ENCODE measurements at places on chromosomes 12 and 14. TPM values are rescaled to one million over a fixed set of nuclear protein-coding genes. Genes with fewer than 3 reads are reported as not detected.

Gene ZDHHC22
- not detected for total RNA-seq

DNA sequence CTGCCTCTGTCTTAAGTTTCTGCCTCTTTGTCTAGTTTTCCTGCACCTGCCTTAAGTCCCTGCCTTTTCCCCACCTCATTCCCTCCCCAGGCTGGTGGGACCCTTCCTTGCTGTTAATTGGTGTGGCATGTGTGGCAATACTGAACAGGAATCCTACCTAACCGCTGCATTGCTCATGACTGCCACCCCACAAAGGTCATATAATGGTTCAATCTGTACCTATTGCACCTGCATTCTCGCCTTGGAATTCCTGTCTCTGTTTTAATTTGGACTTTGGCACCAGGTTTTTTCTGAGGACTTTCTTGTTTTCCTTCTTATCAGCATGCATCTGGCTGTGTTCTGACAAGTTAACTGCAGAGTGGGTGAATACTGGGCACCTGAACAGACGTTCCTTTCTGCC lies 966.2 kb upstream of the TMEM132C start:
- no peak overlapping the region for H3K4me3 ChIP-seq
- no peak for DNase-seq
- no peak overlapping the region for H3K27ac ChIP-seq
- H3K4me1 ChIP-seq, result no peaks in the 10 kb centered on the region
- H3K36me3 ChIP-seq, result no peaks in the 10 kb centered on the region
- no peaks in the 10 kb centered on the region for H3K27me3 ChIP-seq

Gene DHH
- total RNA-seq, result 3.6 TPM

GRCh38 chr12:15555446-15555845 lies 233.1 kb downstream of the PTPRO start:
- no peaks in the 10 kb centered on the region for H3K36me3 ChIP-seq
- no peaks in the 10 kb centered on the region for H3K27me3 ChIP-seq
- H3K4me3 ChIP-seq, result no peak overlapping the region

DNA sequence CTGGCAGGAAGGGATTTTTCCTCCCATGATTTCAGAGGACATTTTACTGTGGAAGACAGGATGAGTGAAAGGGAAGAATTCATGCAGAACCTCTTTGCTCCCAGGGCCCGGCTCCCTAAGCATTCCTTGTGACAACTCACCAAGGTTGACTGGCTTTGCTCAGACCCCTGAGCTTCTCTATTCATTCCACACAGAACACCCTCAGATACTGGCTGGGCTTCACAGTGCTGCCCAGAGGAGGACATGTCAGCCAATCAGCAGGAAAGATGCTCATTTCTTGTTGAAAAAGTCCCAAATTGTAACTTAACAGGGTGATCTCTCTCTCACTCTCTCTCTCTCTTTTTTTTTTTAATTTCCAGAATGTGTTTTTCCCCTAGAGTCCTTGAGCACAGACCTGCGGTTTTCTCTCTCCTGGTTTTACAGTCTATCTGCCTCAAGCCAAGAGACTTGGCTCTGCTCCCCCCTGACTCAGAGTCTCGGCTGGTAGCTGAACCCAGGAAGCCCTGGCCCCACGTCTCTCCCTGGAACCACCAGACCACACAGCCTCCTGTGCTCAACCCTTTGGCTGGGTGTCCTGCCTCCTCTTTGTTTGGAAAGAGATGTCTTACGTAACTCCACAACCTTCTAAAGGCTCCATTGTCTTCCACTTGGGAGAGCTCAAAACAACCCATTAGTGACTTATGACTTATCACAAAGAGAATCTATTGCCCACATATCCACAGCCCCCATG lies 43.9 kb downstream of the SSPN start:
- DNase-seq, result peak; percentile 94
- no peaks in the 10 kb centered on the region for H3K4me1 ChIP-seq
- H3K36me3 ChIP-seq, result no peaks in the 10 kb centered on the region
- peak overlapping the region; percentile 19 for H3K27ac ChIP-seq

DNA sequence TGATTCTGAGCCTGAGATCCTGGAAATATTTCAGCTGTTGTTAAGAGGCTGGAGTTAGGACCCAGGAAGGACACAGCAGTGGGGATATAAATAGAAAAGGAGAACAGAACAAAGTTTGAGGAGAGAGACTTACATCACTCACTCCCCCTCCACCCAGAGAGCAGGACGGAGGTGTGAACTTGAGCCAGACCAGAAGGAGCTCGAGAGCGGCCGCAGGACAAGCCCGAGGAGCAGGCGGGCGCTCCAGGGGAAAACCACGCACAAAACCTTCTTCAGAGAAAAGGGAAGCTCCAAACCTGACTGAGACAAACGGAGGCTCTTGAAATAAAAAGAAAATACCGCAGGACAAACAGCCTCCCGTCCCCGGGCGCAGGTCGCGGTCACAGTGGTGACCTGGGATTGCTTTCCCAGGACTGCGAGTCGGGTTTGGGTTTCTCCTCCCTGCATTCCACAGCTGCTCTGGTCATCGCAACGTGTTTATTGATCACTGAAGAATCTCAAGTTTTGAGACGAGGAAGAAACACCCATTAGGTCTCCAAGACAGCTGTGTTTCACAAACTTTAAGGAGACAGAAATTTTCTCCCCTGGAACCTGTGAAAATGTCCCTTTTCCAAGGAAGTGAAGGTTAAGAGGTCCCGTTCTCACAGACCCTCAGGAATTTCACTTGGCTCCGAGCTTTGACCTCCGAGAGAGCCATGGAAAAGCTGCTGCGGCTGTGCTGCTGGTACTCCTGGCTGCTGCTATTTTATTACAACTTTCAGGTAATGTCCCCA lies at the start of gene ADGRD1:
Gene ADGRD1, plus strand, starts transcription at position 137 of the 773 bp plus-strand sequence. Its CDS starts 559 bp downstream, at position 696.
- H3K4me3 ChIP-seq, result peak within 1 kb of the TSS; percentile 32
- no peaks in the 10 kb centered on the region for H3K4me1 ChIP-seq
- H3K36me3 ChIP-seq, result no peaks in the 10 kb centered on the region
- no peaks in the 10 kb centered on the region for H3K27me3 ChIP-seq
- no peak within 1 kb of the TSS for H3K27ac ChIP-seq
- peak; percentile 73 for DNase-seq

GRCh38 chr14:66206554-66206953 lies 279.6 kb upstream of the CCDC196 start:
- H3K36me3 ChIP-seq, result no peaks in the 10 kb centered on the region
- H3K4me3 ChIP-seq, result no peak overlapping the region
- DNase-seq, result no peak
- H3K27me3 ChIP-seq, result no peaks in the 10 kb centered on the region

DNA sequence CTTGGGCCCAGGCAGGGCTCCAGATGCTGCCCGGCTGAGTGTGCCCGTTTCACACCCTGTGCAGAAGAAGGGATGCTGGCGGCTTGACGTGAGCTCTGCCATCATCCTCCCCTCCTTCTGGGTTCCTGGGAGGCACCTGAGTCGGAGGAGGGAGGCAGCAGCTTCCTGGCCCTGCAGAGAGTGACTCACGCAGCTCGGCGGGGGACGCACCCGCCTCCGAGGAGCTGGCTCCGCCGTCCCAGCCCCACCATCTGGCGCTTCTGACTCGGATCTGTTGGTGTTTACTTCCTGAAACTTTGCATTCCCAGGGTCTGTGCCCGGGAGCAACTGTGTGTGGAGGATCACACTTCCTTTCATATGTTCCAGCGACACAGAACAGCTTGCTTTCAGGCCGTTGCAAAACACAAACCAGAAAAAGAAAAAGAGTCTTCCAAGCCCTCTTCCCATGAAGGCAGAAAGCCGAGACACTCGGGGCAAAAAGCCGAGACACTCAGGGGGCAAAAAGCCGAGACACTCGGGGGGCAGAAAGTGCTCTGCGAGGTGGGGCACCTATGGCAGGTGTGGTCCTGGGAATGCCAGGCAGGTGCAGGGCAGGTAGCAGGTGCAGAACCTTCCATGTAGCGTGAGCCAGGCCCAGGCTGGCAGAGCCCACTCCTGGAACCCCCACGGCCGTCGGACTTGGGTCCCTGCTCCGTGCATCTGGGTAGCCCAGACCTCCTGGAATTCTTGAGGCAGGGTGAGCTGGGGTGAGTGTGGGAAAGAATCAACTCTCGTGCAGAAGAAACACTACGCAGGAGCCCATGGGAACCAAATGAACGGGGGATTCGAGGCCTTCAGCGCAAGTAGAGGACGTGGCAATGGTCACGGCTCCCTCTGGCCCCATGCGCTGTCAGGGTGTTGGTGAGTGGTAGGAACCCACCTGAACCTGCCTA lies 27.6 kb upstream of the GALNT9 start:
- H3K36me3 ChIP-seq, result no peaks in the 10 kb centered on the region
- DNase-seq, result peak; percentile 30
- no peaks in the 10 kb centered on the region for H3K27me3 ChIP-seq
- H3K4me1 ChIP-seq, result no peaks in the 10 kb centered on the region
- no peak overlapping the region for H3K4me3 ChIP-seq

Gene YY1
- 57.3 TPM for total RNA-seq

Gene CD163L1
- total RNA-seq, result 39.8 TPM

- DNase-seq, result peak; percentile 97
- no peaks in the 10 kb centered on the region for H3K36me3 ChIP-seq
Observed at GRCh38 chr12:42238240-42239140, at the start of gene YAF2. TSS of gene YAF2 (minus strand) at chr12:42238248. CDS start at chr12:42238180, 68 bp downstream.
